Fibroblast of the aortic adventitia (primary cell): ENCODE measurements at places on chromosomes 7 and 10. TPM values are rescaled to one million over a fixed set of nuclear protein-coding genes. Genes with fewer than 3 reads are reported as not detected.

DNA sequence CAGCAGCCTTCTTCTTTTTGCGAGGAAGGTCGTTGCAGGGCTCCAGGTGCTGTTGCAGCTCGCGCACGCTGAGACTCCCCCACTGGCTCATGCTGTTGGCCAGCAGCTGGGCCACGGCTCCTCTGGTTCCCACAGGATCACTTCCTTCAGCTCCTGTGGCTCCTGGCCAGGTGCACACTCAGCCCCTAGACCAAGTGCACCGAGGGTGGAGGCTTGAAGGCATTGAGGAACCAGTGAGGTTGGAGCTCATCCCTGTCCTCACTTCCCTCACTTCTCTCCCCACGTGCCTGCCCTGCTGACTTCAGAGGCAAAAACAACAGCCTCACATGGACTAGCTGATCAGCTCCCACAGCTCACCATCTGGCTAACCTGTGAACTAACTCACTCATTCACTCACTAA lies 46.2 kb upstream of the ADRB1 start:
- DNase-seq = no peak

DNA sequence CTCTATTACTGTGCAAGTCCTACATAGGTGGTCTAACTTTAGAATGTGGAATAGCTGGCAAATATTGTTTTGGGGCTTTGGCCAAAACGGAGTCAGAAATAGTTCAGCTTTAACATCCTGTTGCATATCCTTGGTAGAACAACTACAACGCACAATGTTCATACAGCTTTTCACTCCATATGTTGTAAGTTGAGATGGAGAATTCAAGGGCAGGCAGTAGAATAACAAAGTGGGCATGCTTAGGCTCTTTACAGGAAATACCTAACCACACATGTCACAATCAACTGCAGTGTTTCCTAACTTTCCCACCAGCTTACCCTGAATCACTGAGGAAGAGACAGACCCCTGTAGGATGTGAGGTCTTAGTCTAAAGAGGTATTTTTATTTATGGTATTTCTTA lies 122.3 kb downstream of the PPP1R3A start:
- peak; percentile 61 for DNase-seq

GRCh38 chr10:130215931-130216231 lies 79.7 kb downstream of the GLRX3 start:
- no peak for DNase-seq

GRCh38 chr10:1362589-1363445 lies 306.6 kb downstream of the WDR37 start:
- no peak for DNase-seq

DNA sequence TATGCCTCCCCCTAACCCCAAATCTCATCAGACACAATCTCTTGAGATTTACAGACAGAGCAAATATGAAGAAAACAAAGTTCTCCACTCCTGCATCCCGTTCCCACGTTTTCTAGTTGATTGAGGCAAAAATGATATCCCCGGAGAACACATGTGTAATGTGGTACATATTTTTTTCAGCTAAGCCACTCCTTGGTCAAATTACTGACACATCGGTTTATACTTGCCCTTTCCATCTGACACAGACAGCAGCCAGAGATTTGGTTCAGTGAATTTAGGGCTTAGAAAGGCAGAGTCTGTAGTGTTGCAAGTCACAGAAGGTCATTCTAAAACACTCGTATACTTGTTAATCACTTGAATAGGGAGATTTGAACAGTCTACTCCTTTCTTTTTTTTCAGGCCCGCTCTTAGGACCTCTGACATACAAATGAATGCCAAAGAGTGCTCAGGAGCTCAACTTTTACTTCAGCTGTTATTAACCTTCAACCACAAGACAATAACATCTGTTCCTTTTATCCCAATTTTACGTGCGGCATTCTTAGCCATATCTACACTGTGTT lies 1.8 kb upstream of the DDX50 start:
- no peak for DNase-seq

- peak; percentile 57 for DNase-seq
Measured at GRCh38 chr7:116500078-116500853, 728 bp downstream of the CAV2 start.

GRCh38 chr10:69908124-69908523 lies 106.4 kb downstream of the COL13A1 start:
- no peak for DNase-seq

- DNase-seq = peak; percentile 92
Measured at GRCh38 chr10:77641788-77642397, 4.3 kb upstream of the KCNMA1 start.

- DNase-seq = peak; percentile 89
Measured at GRCh38 chr10:17386616-17387075, 67.7 kb downstream of the ST8SIA6 start.

DNA sequence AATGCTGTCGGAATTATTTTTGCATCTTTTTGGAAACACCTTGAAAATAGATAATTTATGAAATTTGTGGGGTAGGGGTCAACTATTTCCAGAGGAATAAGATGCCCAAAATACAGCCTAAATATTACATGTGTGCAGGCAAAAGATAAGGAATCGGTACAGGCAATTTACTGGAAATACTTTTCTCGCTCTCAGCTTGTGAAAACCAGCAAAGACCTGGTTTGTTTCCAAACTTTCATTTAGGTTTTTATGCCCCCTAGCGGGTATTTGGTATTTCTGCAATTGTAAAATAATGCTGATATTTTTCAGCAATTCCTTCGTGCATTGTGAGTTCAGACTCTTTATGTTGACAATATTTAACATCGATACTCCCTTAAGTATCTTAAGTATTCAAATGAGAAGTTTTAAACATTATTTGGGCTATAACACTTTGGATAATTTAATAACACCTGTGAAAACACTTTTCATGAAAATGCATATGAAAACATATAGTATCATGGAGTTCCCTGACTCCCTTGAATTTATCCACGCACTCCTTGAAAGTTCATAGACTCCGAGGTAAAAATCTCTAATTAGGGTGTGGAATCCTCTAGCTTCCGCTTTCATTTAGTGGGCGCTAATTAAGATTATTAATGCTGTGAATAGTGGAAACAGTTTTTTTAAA lies 132.4 kb downstream of the TSPAN12 start:
- peak; percentile 78 for DNase-seq

The PRSS37 gene
- total RNA-seq = not detected in 2 replicates

The IFIT1B gene
- not detected in 2 replicates for total RNA-seq

The DPP6 gene
- not detected in 2 replicates for total RNA-seq
